ENCODE measurements at places on chromosomes 7 and 10.

GRCh38 chr10:117334926-117335325 lies 40.3 kb downstream of the PDZD8 start:
- no peak for DNase-seq

GRCh38 chr7:130356876-130357611 lies 12.4 kb downstream of the CPA5 start:
- DNase-seq = no peak

DNA sequence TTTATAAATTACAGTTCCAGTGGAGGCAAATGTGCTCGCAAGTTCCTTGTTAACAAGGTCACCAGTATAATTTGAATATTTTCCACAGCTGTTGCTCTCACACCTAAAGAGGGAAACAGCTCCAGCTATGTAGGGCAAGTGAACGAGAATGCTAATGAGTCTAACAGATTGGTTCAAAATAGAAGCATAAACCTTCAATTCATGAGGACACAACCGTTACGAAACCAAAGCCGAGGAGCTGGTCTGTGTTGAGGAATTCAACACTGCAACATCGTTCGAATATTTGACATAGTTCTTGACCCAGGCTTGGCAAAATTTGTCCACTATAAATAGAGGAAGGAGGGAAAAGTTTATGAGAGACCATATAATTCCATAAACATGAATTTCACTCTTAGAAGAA lies 161.3 kb downstream of the KLF6 start:
- no peak for DNase-seq

GRCh38 chr10:102630663-102631062 lies 13.6 kb upstream of the TRIM8 start:
- DNase-seq = no peak

DNA sequence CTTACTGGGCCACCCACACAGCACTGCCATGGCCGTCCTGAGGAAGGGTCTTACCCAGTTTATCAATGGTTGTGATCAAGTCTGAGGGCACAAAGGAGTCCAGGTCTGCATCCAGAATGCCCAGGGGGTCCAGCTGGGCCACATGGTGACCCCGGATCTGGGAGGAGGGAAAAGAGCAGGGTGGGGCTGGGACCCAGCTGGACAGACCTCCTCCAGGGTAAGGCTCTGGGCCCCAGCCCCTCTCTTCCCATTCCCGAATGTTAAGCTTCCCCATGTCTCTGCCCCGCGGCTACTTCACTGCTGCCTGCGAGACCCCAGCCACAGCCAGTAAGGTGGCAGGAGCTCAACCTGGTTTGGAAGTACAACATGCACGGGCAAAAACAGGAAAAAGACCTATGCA lies 9.5 kb downstream of the OGDHL start:
- no peak for DNase-seq

- DNase-seq = no peak
These were observed 546.7 kb upstream of the ADARB2 start for GRCh38 chr10:2284071-2284470.

DNA sequence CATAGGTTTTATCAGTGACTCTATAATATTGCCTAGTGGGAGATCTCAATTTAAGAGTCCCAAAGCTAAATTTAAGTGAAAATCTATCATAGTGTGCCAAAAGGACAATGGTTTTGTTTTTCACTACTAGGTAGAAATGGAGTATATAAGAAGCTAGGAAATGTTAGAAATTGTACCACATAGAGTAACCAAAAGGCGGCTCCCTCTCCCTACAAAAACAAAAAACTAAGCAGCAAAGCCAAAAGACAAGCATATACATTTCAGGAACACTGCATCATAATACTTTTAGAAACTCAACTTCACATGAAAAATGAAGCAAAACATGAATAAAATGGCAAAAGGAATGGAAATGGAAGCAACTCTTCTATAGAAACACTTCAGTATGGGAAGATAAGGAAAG lies 271.6 kb downstream of the CACNA2D1 start:
- DNase-seq = no peak

DNA sequence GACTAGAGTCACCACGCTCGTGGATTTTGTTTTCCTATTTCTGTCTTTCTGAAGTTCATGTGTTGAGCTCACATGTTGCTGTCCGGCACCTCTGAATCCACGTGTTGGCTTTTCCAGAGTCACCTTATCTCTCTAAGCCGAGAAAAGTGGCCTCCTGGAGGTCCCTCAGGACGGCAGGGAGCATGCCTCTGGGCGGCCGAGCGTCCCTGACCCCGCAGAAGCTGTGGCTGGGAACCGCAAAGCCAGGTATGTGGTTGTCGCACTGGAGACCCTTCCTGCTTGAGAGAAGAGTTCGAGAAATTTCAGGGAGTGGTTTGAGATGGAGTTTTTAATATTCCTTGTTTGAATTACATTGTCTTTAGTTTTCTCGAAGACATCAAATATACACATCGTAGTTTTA lies 12.6 kb downstream of the IQCE start:
- DNase-seq = no peak

DNA sequence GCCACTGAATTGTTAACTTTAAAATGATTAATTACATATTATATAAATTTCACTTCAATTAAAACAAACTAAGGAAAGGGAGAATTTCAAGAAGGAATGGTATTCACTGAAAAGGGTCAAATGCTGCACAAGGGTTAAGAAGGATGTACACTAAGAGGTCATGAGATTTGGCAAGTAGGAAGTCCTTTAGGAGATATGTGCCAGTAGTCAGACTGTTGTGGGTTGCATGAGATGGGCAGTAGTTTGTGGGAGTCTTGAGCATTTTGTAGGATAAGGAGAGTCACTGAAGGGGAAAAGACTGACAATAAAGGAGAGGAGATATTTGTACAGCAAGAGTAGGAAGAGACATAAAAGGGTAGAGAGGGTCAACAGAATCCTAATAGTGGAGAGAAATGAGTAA lies 12.4 kb upstream of the PTPN12 start:
- no peak for DNase-seq

DNA sequence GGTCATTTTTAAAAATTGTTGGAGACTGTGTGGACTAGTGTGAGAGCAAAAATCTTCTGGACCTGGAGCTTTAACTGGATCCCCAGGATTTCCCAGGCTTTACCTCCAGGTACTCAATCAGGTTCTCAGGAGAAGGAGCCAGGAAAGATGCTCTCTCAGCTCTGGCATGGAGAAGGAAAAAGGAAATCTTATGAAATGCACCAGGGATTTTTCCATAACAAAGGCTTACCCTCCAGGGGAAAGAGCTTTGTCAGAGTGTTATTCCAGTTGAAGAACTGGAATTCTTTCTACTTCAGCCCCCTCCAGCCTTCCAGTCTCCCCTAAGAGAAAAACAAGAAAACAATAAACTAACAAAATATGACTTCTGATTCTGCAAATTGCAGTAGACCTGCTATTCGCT lies 436.7 kb upstream of the ANKRD30A start:
- DNase-seq = no peak

DNA sequence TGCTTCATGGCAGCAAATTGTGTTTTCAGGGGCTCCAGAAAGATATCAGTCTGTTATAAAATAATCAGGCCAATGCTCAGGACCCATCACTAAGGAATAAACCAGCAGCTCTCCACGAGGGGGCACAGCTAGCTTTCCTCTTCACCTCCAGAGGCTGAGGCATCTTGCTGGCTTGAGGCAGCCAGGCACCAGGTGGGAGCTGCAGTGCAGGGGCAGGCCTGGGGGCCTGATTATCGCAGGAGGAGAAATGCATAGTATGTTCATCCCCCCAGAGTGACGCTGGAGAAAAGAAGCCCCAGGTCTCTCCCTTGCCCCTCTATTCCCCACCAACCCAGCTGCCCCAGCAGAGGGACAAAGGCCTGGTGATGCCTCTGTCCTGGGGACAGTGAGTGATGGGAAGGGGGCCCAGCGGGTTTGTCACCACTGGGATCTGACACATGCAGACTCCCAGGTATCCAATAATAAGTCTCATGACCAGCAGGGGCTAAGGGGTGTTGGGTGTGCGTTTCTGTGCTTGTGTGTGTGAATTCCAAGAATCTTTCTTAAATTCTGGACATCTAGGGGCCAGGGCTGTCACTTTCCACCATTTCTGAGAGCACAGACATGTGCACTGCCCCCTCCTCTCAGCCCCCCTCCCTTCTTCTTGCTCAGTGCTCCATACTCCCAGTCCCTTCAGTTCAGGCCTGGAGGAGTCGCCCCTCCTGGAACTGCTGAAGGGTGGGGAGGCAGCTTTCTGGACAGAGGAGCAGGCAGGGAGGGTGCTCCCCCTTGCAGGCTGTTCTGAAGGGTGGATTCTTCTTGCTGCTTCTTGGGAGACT lies 128.1 kb upstream of the FAM20C start:
- no peak for DNase-seq

DNA sequence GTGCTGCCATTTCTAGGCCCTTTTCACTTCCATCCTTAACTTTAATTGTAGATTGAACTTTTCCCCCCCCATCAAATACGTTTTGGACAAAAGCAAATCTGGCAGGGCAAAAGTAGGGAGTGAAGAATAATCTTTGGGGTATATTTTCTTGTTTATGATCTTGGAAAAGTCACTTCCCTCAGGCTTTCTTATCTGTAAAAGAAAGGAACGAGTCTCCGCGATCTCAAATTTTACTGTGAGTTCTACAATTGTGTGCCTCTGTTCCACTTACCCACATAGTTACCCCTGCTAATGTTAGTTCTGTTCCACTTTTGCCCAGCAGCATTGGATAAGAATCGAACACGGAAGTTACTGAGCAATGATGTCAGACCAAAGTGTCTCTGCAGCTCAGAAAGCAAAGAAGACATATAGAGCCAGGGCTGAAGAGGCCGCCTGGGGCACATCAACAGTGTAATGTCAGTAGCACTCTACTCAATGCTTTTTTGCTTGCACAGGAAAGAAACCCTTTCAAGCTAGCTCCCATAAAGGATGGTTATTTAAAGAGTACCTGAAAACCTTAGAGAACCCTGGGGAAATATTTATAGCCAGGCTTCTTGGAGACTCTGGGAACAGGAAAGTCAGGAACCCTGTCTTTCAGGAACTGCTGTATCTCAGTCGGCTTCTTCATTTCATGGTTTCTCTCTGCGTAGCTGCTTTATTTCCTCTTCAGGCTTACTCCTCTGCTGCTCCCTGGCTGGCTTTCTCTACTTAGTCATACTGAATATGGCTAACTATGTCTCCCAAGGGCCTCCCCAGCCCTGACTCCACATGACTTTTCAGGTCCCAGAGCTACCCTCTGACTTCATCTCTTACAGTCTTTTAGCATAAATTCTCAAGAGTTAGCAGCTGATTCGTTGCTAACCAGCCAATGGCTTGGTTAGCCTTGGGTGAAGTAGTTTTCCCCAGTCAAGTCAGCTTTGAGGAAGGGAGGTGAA lies 123.7 kb upstream of the FAM3C start:
- no peak for DNase-seq

DNA sequence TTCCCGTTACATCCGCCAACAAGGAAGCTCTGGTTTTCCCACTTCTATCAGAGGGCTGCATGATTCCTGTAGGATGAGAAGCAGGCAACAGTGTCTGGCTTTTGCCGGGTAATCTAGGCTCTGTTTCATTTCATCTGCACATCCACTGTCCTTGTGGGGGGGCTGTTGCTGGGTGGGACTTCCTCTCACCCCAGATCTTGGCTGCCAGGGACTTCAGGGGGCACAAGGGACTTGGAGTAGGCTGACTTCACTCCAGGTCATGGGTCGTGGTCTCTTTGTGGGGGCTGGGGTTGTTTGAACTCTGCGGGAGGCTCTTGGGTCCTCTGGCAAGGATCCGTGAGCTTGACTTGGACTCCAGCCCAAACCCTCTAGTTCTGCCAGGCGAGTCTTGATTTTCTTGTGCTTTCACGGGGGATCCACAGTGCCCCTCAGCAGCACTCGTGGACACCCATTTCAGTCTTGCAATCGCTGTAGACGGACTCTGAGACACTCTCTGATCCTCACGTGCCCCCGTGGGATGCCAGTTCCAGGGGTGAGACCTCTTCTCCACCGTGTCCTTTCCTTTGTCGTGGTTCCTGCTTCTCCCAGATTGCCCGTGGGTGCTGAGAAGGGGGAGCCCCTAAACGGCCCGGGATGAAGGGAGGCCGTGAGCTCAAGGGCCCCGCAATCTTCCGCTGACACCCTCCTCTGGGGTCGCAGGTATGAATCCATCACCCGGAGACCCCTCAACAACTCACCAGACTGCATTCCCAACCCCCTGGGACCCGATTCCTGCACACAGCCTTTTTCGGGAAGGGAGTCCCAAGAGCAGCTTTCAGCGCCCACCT lies 21.4 kb upstream of the ZNF273 start:
- DNase-seq = no peak
